ENCODE measurements at places on chromosomes 11 and 22.

GRCh38 chr11:9760193-9760575 lies 96.3 kb downstream of the SWAP70 start:
- no peak for DNase-seq

DNA sequence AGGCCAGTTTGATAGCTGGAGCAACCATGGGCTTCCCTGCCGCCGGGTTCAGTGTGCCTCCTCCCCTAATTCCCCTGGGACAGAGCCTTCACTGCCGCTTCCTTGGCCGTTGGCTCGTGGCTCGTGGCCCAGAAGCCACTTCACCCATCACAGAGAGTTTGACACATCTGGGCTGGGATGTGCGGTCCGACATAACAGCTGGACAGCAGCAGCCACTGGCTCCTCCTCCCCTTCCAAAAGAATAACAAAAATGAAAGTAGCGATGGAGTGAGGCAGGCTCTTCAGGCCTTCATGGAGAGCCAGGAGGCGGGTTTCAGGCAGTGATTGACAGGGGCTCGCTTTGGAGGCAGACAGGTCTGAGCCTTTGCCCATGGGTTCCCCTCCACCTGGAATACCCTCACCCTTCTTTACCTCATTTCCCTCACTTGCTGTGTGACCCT lies 8.2 kb downstream of the CREB3L1 start:
- DNase-seq: no peak

DNA sequence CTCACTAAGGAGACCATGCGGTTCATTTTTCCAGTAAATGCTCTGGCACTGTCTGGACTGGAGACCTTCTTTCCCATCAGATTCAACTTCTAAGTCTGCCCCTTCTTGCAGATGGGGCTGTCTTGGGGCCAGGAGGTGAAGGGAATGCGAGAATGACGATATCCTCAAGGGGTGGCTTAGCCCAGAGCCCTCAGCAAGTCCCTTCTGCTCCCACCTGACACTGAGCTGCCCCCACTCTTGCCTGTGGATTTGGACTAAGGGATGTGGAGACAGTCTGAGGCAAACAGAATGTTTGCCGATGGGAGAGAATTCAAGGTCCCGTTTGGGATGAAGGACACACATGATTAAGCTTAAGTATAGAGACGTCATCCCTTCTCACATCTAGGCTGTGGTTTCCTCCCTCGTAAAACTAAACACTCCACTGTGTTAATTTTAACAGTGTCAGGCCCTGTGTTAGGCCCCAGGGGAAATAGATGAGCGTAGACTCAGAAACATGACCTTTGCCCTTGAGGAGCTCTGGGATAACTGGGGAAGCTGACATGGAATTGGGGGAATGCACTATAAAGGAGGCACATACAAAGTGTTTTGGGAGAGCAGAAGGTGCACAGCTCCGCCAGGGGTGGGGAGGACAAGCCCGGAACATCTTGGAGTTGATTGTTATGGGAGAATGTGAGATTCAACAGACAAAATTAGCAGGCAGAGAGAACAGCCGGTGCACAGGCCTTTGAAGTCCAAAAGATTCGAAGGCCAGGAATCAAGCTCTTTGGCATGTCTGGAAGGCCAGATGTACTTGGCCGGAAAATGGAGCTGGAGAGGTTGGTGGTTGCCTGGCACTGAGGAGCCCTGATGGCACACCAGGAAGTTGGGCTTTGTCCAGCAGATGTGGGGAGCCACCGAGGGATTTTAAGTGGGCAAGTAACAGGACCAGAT lies 71.6 kb downstream of the ST3GAL4 start:
- DNase-seq: no peak

DNA sequence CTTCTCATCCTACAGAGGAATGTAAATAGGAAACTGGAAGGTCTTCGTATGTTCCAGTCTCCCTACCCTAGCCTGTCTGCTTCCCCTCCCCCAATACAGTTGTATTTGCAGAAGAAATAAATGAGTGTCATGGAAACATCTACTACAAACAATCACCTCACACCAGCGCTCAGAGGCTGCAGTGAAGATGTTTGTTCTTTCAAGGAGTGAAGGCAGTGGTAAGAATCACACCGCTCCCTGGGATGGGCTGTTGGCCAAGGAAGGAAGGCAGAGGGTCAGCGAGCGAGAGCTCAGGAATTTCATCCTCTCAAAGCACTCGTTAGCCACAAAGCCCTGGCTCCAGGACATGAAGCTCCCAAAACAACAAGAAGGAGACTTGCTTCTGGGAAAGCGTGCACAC lies 1.1 kb upstream of the IGSF9B start:
- no peak for DNase-seq

DNA sequence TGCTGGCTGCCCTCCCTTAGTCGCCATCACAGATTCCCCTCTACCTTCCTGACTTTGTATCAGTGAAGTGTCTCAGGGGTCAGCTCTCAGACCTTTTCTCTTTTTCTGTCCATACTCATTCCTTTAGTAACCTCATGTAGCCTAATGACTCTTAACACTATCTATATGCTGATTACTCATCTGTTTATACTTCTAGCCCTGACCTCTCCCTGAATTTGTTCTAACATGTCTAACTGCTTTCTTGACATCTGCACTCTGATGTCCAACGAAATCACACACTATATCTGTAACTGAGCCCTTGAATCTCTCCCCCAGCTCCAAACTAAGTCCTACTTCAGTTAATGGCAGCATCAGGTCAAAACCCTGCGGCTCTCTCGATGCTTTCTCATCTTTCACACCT lies 135.8 kb upstream of the TIMP3 start:
- DNase-seq: no peak

GRCh38 chr11:76267556-76267955 lies 61.3 kb upstream of the WNT11 start:
- no peak for DNase-seq

- peak; percentile 73 for DNase-seq
Observed at GRCh38 chr11:73520353-73521061, 77.4 kb downstream of the FAM168A start.

DNA sequence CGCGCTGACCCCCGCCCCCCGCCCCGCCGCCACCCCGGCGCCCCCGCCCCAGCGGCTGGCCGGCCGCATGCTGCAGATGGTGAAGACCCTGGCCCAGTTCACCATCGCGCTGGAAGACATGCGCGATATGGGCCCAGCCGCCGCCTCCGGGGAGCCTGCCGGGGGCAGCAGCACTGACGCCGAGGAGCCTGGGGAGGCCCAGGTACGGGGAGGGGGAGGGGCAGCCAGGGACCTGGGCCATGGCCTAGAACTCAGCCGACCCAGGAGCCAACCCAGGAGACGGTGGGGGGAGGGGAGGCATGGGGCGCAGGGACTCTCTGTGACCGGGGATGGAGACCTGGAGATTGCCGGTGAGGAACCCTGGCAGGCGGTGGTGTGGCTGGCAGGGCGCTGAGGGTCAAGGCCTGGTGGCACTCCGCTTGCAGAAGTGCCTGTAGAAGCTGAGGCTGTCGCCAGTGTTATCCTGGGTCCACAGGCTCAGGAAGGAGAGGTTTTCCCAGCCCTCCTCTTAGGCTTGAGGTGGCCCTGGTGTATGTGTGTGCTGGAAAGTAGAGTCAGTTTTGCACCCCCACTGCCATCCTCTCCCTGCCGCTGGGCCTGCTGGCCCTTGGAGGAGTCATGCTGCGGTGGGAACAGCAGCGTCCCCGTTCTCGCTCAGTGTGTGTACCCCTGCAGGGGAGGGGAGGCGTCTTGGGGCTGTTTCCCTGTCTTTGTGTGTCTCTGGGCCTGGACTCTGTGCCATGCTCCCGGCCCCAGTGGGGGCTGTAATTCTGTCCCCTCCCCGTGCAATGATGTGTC lies 32.9 kb upstream of the RELT start:
- no peak for DNase-seq

GRCh38 chr11:45147891-45148675 lies 1.6 kb downstream of the PRDM11 start:
- no peak for DNase-seq

GRCh38 chr22:40637183-40638150 lies 948 bp upstream of the MRTFA start:
- DNase-seq: no peak

DNA sequence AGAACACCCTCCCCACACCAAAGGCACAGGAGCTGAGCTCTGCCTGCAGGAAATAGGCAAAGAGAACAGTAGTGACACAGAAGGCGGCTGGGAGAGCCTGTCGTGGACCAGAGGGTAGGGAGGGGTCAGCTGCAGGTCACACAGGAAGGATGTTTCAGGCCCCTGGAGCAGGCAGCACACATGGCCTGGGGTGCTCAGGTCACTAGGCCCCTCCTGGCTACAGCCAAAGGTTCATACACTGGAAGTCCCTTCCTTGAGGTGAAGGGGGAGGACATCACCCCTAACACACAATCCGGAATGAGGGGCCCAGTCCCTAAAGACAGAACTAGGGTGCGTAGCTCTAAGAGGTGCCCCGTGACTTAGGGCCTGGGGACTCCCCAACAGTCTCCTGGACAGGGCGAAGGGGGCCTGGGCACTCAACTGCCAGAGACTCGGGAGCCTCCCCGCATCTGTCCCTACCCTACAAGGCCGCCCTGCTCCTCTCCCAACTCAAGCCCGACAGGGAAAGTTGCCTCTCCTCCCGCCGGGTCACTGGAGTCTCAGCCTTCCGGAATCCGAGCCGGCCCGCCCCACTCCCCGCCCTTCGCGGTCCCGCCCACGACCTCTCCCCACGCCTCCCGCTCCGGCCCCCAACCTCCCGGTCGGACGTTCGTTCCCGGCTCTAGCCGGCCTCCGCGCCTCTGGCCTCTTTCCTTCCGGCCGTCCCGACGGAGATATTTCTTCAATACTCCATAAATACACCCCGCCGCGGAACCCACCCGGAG lies at the start of gene CYB5R2:
Gene CYB5R2 (minus strand): TSS at position 541 of the 764 bp plus-strand sequence. CDS start 675 bp downstream, outside the sequence.
- no peak for DNase-seq

DNA sequence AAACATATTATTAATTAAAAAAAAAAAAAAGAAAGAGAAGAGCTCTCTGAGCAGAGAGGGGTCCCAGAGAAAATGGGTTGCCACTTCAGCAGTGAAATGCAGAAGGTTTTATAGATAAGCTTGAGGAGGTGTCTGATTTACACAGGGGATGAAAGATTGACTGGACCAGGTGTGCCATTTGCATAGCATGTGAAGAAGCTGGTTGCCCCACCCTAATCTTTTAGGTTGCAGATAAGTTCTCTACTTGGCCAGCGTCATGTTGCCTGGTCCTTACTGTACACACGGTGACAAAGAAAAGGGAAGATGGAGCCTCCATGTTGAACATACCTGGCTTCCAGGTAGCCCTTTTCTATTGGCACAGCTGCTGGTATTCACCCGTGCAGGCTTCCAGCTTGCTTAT lies 41.4 kb downstream of the MS4A2 start:
- no peak for DNase-seq

All from NCI-H1105 treated with DMSO at 0.1 percent for 48 hours (cell line).